Stimulated activated naive CD8-positive, alpha-beta T cell treated with anti-CD3 and anti-CD28 coated beads, Interleukin-15, Interleukin-2, amounts not matched to agents 100 U/mL and 50 U/mL, for 24 hours (primary cell): ENCODE measurements at places on chromosomes 11 and 22.

DNA sequence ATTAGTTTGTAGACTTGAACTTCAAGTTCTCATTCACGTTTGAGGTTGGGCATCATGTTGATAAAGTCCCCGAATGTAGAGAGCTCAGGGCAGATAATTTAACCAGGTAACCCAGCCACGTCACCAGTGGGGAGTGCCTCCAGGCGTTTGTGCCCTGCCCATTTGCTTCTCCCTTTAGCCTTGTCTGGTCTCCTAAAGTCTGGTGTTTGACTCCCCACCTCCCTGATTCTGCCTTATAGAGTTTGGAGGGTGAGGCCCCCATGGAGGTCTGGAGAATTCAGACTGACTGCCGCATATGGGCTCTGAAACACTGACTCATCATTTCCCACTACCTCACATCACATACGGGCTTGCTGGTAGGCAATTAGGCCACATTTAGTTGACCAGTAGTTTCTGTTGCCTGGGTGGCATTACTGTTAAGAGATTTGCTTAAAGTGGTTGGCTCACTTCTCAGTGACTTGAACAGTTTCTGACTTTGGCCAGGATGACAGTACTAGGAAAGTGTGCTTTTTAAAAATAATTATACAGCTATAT lies 99.3 kb upstream of the GAL start:
- DNase-seq = no peak

- DNase-seq = no peak
Measured at GRCh38 chr11:126546191-126546590, 190.7 kb downstream of the ST3GAL4 start.

GRCh38 chr22:35436421-35436820 lies 36.5 kb downstream of the MCM5 start:
- no peak for DNase-seq

DNA sequence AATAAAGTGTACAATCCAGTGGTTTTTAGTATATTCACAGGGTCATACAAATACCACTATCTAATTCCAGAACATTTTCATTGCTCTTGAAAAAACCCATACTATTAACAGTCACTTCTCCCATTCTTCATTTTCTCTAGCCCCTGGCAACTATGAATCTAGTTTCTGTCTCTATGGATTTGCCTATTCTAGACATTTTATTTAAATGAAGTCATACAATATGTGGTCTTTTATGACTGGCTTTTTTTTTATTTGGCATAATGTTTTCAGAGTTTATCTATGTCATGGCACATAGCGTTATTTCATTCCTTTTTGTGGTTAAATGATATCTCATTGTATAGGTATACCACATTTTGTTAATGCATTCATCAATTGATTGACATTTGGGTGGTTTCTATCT lies 59.4 kb downstream of the KDM2A start:
- no peak for DNase-seq

GRCh38 chr11:27678242-27678641 lies 22.0 kb downstream of the BDNF start:
- no peak for DNase-seq

- DNase-seq = no peak
Measured at GRCh38 chr11:6900327-6900999, 8.2 kb upstream of the OR2D2 start.

- no peak for DNase-seq
Measured at GRCh38 chr22:20664594-20664959, 109.3 kb upstream of the SERPIND1 start.

DNA sequence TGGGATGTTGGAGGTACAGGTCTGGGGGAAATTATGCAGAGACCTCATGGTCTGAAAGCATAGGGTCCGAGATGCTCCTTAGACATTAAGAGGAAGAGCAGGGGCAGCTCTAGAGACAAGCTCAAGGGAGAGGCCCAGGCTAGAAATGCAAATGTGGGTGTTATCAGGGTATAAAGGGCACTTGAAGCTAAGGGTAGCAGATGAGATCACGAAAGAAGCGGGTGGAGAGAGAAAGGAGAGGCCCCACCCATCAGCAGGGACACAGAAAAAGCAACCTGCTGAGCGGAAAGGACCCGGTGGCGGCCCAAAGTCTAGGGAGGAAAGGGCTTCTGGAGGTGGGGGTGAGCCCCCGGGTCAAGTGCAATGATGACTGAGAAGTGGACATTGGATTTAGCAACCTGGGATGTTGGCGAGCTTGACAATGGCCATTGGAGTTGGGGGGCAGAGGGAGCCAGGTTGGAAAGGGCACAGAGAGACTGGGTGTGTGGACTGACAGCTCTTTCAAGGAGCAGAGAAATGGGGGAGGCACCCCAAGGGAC lies 8.9 kb downstream of the TMPRSS6 start:
- no peak for DNase-seq

DNA sequence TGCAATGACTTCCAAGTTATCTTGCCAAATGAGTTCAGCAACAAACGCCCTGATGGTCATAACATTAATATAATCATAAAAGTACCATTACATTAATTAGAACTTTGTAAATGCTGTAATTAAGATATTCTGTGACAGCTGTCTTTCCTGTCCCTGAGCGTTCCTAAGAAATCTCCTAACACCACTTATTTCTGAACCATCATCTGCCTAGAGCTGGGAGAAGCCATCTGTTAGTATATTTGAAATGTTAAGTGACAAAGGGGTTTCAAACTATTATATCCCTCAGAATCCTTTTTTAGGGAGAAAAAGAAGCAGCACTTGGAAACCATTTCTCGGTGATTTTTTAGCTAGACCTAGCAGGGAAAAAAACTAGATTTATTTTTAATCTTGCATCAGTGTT lies 657.5 kb downstream of the FAM181B start:
- no peak for DNase-seq

DNA sequence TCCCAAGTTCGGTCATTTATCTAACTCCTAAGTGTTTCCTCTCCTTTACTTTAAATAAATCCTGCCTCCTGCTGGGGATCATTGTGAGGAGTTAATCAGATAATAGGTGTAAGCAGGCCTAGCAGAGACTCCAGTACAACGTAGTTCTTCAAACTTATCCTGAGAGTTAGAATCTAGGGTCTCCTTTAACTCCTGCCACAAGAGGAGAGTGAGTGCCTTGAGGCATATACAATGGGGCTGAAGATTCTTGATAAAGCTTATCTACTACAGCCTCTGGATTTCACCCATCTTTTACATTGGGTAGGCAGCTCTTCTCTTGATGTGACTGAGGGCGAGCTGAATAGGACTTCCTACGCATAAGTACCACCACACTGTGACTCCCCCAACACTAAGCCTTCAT lies 3.1 kb upstream of the GALNT18 start:
- no peak for DNase-seq

GRCh38 chr22:19719488-19720021 lies 3.8 kb upstream of the GP1BB start:
- DNase-seq = no peak

- no peak for DNase-seq
Measured at GRCh38 chr22:30420347-30421125, 5.0 kb upstream of the MTFP1 start.

GRCh38 chr22:18947905-18948304 lies 11.8 kb upstream of the PRODH start:
- DNase-seq = no peak

- DNase-seq = no peak
Measured at GRCh38 chr11:45817191-45817590, 12.2 kb downstream of the SLC35C1 start.

- no peak for DNase-seq
Measured at GRCh38 chr11:132093536-132094259, 723.3 kb downstream of the NTM start.

DNA sequence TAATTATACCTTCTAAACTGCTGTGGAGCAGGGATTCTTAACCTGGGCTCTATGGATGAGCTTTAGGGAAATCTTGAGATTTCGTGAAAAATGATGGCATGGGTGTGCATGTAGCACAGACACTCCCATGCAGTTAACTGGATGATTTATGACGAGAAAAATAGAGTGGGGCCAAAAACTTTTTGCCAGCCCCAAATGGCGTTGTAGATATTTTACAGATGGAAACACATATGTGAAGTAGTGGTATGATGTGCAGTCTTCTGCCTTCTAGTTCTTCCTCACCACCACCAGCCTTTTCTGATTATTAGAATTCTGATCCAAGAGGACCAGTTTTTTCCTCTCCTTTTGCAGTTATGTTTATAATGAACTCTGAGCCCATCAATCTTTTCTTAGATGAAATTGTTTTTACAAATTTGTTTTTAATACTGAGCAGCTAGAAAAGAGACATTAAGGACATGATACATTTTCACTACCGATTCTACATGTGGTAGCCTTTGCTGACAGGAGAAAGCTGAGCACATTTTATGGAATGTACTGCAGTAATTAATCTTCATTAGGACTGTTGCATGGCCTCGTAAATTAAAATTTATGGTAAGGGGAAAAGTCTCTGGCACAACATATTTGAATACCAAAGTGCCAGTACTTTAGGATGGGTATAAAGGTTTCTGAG lies 261.4 kb downstream of the DDX10 start:
- DNase-seq = no peak

DNA sequence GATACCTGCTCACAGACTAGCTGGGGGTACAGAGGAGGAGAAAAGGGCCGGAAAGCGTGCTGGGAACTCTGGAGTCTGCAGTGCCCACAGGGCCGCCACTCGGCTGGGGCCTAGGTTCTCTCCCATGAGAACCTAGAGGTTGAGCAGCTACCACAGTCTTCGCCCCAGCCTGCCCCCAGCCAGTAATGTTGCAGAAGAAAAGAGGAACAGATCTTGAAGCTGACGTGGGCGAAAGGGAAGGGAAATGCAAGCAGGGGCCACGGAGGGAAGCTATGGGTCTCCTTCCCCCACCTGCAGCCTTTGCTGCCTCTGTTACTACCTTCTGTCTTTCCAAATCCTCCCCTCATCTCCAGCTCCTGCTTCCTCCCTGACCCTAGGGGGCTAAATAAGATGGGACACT lies 28.8 kb upstream of the P2RY2 start:
- no peak for DNase-seq

GRCh38 chr11:122140500-122140899 lies 24.5 kb upstream of the BLID start:
- DNase-seq = no peak

DNA sequence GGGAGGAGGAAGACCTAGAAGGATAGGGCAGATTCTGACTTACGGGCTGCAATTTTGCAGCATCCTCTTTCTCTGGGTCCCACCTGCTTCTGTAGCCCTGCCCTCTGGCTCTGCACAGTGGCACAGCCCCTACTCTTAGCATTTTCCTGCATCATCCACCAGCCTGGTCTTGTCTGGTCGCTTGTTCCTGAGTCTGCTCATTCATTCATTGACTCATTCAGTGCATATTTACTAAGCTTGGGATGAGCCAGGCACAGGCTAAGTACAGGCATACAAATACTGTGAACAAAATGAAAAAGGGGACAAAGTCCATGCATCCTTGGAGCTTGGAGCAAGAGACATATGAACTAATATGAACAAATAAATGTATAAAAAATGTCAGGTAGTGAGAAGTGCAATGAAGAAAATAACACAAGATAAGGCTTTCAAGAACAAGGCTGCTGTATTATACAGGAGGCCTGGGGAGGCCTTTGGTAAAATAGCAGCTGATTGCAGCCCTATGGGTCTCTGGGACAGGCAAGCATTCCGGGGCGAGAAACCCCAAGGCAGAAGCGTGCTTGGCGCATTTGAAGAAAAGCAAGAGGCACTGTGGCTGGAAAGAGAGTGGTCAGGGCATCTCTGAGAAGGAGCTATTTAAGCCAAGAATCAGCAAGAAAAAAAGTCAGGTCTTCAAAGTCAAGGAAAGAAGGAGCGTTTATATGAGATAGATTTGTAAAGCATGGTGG lies 108.0 kb upstream of the ALX4 start:
- DNase-seq = no peak

GRCh38 chr22:45969414-45969799 lies 7.6 kb downstream of the WNT7B start:
- no peak for DNase-seq

DNA sequence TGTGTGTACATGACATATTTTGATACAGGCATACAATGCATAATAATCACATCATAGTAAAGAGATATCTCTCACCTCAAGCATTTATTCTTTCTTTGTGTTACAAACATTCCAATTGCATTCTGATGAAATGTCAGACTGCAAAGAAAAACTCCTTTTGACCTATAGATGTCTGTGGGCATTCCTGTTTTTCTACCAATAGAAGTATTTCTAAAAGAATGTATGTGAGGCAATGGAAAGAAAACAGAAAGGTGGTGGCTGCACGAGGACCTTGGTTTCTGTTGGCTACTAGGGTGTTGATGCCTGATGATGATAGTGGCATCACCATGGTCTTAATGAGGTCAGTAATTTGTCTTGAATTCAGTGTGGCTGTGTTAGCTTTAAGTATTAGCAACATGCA lies 137.0 kb upstream of the ANO3 start:
- DNase-seq = no peak

DNA sequence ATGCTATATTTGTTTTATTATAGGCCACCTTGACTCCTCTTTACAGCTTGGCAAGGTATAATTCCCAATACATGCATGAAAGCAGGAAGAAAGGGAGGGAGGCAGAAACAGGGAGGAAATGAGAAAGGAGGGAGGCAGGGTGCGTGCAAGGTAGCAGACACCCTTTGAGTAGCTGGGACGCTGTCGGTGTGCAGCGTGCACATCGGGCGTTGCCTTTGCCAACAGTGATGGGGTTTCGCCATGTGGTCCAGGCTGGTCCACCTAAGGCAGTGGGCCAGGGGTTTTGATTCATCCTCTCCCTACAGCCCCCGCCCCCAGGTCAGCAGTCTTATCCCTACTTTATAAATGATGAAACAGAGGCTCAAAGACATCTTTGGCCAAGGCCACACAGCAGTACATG lies 25.0 kb upstream of the PHF21B start:
- no peak for DNase-seq

- no peak for DNase-seq
Measured at GRCh38 chr11:103928802-103929161, 107.7 kb upstream of the DDI1 start.
